ENCODE measurements at places on chromosomes 7 and 10. TPM values are rescaled to one million over a fixed set of nuclear protein-coding genes. Genes with fewer than 3 reads are reported as not detected.

CFAP58 gene
- total RNA-seq = 1.2 TPM

VCL gene
- 40.8 TPM for total RNA-seq

INHBA gene
- 5.0 TPM for total RNA-seq

RBP3 gene
- not detected for total RNA-seq

PKD1L1 gene
- 0.26 TPM for total RNA-seq

HTRA1 gene
- 80.3 TPM for total RNA-seq

DNAAF5 gene
- total RNA-seq = 9.7 TPM

AZGP1 gene
- 1.2 TPM for total RNA-seq

CALN1 gene
- not detected for total RNA-seq

CABCOCO1 gene
- not detected for total RNA-seq

PDE6C gene
- total RNA-seq = not detected

HHEX gene
- total RNA-seq = 0.38 TPM

PDE1C gene
- total RNA-seq = under 0.01 TPM

OR2A1 gene
- not detected for total RNA-seq

CNTNAP2 gene
- 0.26 TPM for total RNA-seq

OPN1SW gene
- not detected for total RNA-seq

TRRAP gene
- 8.2 TPM for total RNA-seq

EPHB6 gene
- 0.77 TPM for total RNA-seq

LRRC4 gene
- 0.64 TPM for total RNA-seq
